Kidney (tissue), 22 donors: ENCODE measurements at places on chromosomes 3 and 15. TPM values are rescaled to one million over a fixed set of nuclear protein-coding genes. Genes with fewer than 3 reads are reported as not detected.
A peak's percentile ranks its signal among the peaks of the same experiment; 100 is the strongest.

DNA sequence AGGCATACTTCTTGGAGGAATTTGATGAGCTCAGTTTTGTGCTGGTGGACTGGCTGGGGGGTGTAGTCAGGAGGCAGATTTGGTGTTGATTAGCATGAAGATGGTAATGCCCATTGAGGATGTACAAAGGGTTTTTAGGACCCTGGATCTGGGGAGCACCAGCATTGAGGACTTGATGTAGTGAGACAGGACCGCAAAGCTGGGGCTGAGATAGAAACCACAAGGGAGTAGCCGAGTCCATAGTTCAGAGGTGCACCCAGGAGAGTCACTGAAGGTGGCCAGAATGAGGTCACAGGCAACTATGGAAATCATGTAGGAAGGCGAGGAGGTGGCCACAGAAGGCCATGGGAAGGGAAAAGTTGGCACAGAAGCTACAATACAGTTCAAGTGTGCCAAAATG is 2.7 kb upstream of the CDC25A start:
- no peak for DNase-seq

DNA sequence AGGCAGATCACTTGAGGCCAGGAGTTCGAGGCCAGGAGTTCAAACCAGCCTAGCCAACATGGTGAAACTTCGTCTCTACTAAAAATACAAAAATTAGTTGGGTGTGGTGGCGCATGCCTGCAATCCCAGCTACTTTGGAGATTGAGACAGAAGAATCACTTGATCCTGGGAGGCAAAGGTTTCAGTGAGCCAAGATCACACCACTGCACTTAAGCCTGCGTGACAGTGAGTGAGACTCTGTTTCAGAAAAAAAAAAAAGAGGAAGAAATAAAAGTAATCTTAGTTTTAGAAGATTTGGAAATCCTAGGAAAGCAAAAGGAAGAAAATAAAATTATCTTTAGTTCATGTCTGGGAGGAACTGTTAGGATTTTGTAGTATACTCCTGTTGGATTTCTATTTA is 77.2 kb downstream of the IL12A start:
- DNase-seq, result no peak

GRCh38 chr3:194928831-194929577 is 243.3 kb downstream of the FAM43A start:
- peak; percentile 25 for DNase-seq

DNA sequence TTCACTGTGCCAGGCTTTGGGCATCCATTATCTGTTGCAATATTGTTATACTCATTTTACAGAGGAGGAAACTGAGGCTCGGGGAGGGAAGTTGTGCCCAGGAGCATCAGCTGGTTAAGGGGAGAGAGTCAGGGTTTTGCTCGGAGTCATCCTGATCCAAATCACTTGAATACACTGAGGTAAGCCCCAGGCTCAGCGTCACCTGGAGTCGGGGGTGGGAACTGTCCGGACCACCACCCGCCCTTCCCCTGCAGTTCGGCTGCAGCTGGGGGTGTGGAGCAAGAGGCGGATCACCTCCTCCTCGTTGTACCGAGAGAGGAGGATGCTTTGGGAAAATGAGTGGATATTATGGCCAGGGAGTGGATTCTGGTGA is 646 bp downstream of the HRH1 start:
- DNase-seq, result no peak

DNA sequence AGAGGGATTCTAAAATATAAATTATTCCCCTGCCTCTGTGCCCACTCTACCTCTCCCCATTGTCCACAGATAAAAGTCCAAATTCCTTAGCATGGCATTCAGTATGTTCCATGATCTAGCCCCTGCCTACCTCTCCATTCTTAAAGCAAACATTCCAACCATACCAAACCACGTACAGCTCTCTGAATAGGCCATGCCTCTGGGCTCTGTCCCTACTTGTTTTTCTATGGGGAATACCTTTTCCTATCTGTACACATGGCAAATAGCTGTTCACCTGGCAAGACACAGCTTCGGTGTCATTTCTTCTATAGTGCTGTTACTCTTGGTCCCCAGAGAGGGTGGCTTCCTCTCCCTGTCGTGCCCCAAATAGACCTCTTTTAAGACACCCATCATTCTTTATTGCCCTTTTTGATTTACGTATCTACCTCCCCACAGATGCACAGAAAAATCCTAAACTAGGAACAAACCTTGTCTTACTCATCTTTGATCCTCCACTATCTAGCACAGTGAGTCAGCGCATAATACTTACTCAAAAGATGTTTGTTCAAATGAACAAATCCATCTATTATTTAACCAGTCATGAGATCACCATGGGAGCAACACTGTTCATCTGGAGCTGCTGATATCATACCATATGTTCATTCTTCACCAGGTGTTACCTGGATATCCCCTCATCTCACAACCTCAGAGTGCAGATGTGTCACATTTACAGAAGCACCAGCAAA is 329.8 kb downstream of the THSD4 start:
- no peak for DNase-seq

DNA sequence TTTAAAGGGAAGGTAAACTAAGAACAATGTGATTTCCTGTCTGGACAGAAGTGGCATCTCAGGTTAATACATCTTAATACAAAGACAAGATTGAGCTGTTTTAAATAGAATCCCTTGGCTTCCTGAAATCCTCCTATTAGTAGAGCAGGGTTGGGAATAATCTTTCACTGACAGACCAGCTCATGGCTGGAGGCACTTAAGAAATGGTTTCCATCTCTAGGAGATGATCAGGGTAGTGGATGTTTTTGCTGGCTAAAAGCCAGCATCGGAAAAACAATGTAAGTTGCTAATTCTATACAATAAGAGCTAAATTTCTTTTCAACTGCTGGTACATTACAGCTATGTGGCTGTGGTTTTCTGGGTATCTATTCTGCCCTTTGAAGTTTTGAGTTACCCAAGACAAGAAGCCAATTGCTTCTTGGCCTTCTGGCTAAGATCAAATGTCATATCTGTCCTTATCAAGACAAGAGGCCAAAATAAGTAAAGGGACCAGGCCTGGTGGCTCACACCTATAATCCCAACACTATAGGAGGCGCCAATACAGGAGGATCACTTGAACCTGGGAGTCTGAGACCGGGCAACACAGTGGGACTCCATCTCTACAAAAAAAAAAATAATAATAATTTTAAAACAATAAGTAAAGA is 49.6 kb downstream of the SHQ1 start:
- no peak for DNase-seq

The FETUB gene
- polyA plus RNA-seq, result not detected

The SOX14 gene
- not detected for polyA plus RNA-seq

The SLC28A2 gene
- 0.17 TPM for polyA plus RNA-seq

The EIF3J gene
- polyA plus RNA-seq, result 49.8 TPM

The GREM1 gene
- polyA plus RNA-seq, result 0.15 TPM
